Umbilical cord (tissue), 2 donors: ENCODE measurements at places on chromosomes 1 and 21.

- DNase-seq = peak; percentile 54
Observed at GRCh38 chr21:43369124-43369523, 57.8 kb downstream of the SIK1 start.

- DNase-seq = peak; percentile 61
Observed at GRCh38 chr1:45686015-45686287, 382 bp downstream of the GPBP1L1 start.

GRCh38 chr21:45148316-45148990 lies 74.1 kb downstream of the ADARB1 start:
- no peak for DNase-seq

GRCh38 chr1:171814692-171815091 lies 26.6 kb upstream of the DNM3 start:
- DNase-seq = no peak

GRCh38 chr21:17613242-17613676 lies 558 bp upstream of the BTG3 start:
- peak; percentile 37 for DNase-seq

GRCh38 chr21:32415451-32416398 lies 3.2 kb downstream of the EVA1C start:
- peak; percentile 38 for DNase-seq

DNA sequence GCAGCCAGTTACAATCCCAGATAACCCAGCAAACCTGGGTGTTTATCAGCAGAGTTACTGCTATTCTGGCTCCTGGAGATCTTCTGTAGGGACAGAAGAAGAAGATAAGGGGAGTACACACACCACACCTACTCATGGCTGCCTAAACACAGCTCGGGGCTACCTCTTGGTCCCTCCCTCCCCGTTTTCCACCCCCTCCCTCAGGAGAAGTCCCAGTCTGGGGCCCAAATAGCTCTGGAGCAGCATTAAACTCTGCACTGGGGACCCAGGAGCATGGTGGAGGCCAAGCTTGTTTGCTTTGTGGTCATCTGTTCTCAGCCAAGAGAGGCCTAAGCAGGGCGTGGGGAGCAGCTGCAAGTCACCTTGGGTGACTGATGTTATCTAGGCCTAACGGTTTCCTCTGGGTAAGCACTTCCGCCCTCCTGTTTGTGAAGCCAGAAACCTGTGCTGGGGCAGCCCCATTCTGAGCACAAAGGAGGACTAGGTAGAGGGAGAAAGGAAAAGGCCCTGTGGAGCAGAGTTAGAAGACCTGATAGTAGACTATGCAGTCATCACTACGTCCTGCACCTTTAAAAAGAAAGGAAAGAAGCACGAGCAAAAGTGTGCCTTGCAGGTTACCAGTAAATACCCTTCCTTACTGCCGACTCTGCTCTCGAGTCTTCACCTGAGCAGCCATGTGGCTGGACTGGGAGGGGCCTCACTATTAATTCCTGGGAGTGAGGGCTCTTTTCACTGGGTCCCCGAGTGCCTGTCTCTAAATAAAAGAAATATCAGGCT lies 2.0 kb upstream of the RCSD1 start:
- no peak for DNase-seq

DNA sequence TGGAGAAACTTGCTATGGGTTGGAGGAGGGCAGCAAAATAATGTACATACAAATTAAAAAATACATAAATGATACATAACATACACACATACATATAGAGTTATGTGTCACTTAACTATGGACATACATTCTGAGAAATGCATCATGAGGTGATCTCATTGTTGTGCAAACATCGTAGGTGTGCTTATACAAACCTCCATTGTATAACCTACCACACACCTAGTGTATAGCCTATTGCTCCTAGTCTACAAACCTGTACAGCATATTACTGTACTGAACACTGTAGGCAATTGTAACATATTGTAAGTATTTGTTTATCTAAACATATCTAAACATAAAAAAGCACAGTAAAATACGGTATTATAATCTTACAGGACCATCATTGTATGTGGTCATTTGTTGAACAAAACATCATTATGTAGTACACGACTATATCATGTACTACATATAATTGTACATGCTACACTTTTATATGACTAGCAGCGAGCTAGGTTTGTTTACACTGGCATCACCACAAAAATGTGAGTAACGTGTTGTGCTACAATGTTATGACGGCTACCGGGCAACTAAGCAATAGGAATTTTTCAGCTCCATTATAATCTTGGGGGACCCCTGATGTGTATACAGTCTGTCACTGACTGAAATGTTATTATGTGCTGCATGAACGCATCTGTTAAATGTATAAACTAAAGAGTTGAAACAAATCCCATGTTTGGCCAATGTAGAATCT lies 35.5 kb downstream of the ITGB3BP start:
- no peak for DNase-seq

GRCh38 chr1:62706985-62707743 lies 19.0 kb upstream of the DOCK7 start:
- DNase-seq = no peak

- DNase-seq = no peak
Observed at GRCh38 chr1:109091078-109091838, 694 bp downstream of the TMEM167B start.

GRCh38 chr1:70706381-70707037 lies 295.4 kb downstream of the CTH start:
- peak; percentile 14 for DNase-seq

- DNase-seq = no peak
Observed at GRCh38 chr21:33546086-33546485, 3.2 kb downstream of the SON start.

- DNase-seq = peak; percentile 21
Observed at GRCh38 chr21:28805885-28806284, 186.8 kb downstream of the LTN1 start.

GRCh38 chr21:44018813-44019567 lies 6.9 kb downstream of the TRAPPC10 start:
- DNase-seq = no peak

DNA sequence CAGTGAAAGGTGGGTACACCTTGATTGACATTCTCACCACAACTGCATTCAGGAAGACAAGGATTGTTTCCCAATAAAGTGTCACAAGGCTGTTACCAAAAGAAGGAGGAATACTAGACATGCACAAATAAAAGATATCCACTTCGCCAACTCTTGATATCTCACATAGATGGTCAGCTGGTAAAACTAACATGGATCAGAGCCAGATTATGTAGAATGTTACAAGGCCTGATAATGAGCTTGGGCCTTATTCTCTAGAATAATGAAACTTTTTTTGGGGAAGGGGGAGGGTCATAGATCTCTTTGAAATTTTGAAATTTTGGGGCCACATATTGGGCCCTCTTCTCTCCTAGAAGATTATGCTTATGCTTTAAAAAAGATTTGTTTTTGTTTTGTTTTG lies 24.9 kb downstream of the RAP1A start:
- DNase-seq = no peak

- peak; percentile 74 for DNase-seq
Observed at GRCh38 chr1:56074007-56074651, 505.2 kb downstream of the PLPP3 start.

- peak; percentile 78 for DNase-seq
Observed at GRCh38 chr1:6486433-6487011, 4.9 kb downstream of the PLEKHG5 start.

- no peak for DNase-seq
Observed at GRCh38 chr1:67514786-67515185, 84.6 kb upstream of the SERBP1 start.

DNA sequence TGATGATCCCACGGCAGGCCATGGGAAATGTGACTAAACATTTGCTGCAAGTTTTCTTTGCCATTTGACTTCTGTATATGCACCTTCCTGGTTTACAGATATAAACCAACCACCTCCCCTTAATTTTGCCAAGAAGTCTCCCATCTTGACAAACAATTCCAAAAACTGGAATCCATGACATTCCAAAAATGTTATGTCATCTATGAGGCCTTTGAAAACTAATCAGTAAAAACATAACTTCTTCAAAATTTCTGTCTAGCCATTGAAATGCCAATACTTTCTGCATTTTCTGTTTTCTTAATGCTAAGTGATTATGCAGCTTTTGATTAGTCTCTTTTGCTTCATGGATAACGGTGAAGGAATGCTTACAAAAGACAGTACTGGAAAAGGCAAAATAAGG lies 84.1 kb downstream of the LYST start:
- peak; percentile 4 for DNase-seq

GRCh38 chr1:40857737-40858136 lies 4.4 kb downstream of the CITED4 start:
- no peak for DNase-seq

DNA sequence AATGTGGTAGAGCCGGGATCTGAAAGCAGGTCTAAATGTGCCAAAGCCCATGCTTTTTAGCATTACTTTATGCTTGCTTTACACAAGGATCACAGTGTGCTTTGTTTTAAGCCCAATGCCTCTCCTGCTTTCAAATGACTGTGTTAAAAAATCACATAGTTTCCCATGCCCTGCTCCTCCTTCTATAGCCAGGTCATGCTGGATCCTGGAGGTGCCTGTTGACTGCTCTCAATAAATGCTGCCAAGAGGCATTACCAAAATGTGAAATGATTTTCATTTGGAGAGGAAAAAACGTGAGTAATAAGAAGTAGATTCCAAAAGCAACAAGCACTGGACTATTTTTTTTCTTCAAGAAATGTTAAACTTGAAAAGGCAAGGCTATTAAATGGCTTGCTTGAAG lies 420.7 kb upstream of the USP24 start:
- no peak for DNase-seq

- peak; percentile 84 for DNase-seq
Observed at GRCh38 chr1:40389871-40390560, 16.5 kb downstream of the SMAP2 start.

- DNase-seq = no peak
Observed at GRCh38 chr1:236209713-236210112, 67.4 kb downstream of the GPR137B start.

DNA sequence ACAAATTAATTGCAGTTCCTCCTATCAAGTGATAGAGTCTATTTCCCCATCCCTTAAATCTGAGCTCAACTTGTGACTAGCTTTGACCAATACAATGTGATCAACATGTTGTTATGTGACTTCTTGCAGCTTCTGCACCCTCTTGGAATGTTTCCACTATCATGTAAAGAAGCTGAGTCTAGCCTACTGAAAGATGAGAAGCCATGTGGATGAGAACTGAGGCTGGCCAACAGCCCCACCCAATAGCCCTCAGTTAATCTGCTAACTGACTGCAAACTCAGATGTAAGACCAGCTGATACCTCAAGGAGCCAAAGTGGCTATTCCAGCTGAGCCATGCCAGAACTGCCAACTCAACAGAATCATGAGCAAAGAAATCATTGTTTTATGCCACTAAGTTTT lies 44.0 kb downstream of the LYST start:
- no peak for DNase-seq

DNA sequence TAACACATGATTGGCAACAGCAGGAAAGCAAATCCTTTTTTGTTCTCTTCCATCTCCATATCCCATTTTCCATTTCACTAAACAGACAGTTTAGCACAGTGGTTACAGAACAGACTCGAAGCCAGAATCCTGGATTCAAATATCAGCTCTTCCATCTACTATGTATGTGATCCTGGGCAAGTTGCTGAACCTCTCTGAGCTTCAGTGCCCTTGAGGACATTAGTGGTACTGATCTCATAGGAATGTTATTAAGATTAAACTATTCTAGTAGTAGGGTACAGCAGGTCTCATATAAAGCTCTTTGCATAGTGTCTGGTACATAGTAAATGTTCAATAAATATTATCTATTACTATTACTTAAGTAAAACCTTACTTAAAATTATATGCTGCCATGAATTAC lies 13.8 kb upstream of the HHIPL2 start:
- DNase-seq = no peak

- DNase-seq = no peak
Observed at GRCh38 chr1:183991756-183992155, 45.8 kb downstream of the COLGALT2 start.

GRCh38 chr1:189305279-189305678 lies 1172.4 kb downstream of the BRINP3 start:
- no peak for DNase-seq

GRCh38 chr1:8516793-8517556 lies 199.1 kb downstream of the SLC45A1 start:
- DNase-seq = peak; percentile 26

DNA sequence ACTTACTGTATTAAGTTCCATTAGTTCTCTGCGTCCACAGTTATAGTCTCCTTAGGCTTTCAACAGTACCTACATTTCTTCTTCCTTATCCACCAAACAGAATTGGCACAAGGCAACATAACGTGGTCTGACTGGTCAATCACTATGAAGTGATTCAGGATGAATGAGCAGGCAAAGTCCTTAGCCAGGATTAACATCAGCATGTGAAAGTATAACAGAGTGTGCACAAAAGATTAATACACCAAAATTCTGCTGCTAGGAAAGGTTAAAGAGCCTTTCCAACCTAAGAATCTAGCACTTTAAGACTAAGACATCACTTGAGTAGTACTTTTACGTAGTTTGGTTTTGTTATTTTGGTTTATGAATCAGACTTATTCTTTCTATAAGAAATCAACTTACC lies 15.8 kb downstream of the DEPDC1 start:
- DNase-seq = no peak

- peak; percentile 70 for DNase-seq
Observed at GRCh38 chr1:84582802-84583587, 8.8 kb upstream of the CTBS start.

- no peak for DNase-seq
Observed at GRCh38 chr1:38231941-38232340, 185.3 kb upstream of the POU3F1 start.

DNA sequence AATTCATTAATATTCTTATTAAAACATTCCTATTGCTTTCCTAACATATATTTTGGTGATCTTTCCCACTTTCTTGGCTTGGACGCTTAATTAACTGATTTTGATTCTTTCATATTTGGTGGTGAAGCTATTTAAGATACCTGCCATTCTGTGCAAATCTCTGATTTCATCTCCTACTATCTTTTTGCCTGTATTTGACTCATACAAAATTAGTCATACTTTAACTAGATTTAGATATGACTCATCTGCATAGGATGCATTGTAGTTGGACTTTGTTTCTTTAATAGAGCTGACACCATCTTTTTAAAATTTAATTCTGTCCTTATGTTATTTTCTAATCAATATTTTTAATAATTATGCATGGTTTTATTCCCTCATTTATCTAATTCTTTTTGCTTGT lies 93.8 kb upstream of the PLPPR4 start:
- DNase-seq = no peak

DNA sequence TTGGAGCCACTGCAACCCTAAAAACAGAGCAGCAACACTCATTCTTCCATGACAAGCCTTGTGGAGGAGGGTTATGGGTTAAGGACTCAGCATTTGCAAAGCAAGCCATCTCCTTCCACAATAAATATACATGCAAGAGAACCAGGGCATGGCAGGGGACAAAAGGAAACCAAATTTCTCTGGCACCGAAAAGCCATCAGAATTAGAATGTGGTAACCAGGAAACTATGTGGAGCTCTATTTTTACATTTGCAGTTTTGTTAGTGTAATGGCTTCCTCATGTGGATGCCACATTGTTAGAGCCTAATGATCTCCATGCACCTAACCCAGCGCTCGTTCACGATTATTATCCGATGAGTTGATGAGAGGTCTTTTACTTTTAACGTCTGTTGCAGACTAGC lies 91.7 kb downstream of the NAV1 start:
- no peak for DNase-seq

- no peak for DNase-seq
Observed at GRCh38 chr1:27876341-27877114, 4.2 kb downstream of the THEMIS2 start.
